ENCODE measurements at places on chromosomes 6 and 20.

GRCh38 chr6:137879299-137879698 is 12.2 kb downstream of the TNFAIP3 start:
- no peak for DNase-seq

GRCh38 chr6:73309535-73309784 is 44.6 kb downstream of the DPPA5 start:
- DNase-seq: no peak

GRCh38 chr20:51054233-51054632 is 31.3 kb upstream of the KCNG1 start:
- DNase-seq: no peak

DNA sequence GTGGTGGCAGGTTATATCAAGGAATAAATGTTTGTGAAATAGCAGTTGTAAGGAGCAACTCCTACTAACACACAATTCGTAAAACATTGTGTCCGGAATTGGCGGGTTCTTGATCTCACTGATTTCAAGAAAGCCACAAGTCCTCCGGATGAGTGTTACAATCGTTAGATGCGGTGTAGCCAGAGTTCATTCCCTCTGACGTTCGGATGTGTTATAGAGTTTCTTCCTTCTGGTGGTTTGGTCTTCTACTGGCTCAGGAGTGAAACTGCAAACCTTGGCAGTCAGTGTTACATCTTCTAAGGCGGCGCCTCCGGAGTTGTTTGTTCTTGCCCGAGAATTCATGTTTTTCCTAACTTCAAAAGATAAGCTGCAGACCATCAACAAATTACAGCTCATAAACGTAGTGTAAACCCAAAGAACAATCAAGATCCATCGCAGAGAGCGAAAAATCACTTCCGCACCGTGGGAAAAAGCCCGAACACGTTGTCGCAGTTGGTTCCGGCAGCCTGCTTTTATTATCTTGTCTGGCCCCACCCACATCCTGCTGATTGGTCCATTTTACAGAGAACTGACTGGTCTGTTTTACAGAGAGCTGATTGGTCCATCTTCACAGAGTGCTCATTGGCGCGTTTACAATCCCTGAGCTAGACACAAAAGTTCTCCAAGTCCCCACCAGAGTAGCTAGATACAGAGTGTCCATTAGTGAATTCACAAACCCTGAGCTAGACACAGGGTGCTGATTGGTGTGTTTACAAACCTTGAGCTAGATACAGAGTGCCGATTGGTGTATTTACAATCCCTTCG is 58.2 kb downstream of the TRIM27 start:
- peak; percentile 56 for DNase-seq

GRCh38 chr20:53959911-53960578 is 110.3 kb downstream of the BCAS1 start:
- no peak for DNase-seq

DNA sequence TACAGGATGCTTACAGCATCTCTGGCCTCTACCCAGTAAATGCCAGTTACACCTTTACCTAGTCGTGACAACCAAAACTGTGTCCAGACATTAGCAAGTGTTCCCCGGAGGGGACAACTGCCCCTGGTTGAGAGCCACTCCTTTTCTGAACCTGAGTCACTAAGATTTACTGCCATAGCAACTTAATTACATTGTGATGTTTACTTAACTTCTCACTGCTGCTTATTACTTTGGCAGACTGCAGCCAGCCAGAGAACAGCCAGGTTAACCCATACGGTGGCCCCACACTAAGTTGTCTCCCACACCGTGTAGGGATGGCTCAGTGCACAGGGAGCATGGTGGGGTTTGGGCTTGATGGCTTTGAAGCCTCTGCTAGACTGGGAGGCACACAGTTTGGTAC is 204.7 kb upstream of the SULF2 start:
- no peak for DNase-seq

DNA sequence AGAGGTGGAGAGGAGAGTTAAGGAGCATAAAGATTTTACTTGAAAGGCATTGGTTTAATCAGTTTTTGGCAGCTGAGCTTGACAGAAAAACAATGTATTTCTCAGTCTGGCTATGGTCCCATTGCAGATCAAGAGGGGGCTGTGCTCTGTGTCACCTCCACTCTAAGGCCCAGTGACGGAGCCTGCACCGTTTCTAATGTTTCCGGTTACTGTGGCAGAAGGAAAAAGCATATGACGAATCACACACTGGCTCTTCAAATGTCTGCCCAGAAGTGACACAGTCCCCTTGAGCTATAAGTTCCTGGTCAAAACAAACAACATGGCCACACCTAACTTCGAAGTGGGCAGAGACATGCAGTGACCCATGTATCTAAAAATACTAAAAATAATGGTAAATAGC is 372.0 kb downstream of the PLCB1 start:
- no peak for DNase-seq

DNA sequence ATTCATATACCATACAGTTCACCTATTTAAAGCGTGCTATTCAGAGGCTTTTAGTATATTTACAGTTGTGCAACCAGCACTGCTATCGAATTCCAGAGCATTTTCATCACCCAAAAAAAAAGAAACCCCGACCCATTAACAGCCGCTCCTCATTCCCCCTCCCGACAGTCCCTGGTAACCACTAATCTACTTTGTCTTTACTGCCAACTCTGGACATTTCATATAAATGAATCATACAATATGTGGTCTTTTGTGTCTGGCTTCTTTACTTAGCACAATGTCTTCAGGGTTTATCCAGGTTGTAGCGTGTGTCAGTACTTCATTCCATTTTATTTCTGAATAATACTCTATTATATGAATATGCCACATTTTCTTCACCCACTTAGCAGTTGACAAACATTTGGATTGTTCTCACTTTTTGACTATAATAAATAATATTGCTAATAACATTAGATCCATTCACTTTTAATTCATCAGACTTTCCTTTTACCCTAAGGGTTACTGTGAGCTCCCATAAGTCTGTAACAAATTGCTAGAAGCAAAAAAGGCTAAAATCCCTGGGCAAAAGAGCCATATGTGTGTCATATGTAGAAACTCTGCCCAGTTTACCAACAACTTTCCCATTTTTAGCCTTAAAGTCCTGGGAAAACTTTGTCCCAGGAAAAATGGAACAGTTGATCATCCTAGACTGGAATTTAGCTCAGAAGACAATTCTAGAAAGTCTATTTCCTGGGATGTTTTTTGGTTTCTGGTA is 23.2 kb upstream of the ROS1 start:
- no peak for DNase-seq

DNA sequence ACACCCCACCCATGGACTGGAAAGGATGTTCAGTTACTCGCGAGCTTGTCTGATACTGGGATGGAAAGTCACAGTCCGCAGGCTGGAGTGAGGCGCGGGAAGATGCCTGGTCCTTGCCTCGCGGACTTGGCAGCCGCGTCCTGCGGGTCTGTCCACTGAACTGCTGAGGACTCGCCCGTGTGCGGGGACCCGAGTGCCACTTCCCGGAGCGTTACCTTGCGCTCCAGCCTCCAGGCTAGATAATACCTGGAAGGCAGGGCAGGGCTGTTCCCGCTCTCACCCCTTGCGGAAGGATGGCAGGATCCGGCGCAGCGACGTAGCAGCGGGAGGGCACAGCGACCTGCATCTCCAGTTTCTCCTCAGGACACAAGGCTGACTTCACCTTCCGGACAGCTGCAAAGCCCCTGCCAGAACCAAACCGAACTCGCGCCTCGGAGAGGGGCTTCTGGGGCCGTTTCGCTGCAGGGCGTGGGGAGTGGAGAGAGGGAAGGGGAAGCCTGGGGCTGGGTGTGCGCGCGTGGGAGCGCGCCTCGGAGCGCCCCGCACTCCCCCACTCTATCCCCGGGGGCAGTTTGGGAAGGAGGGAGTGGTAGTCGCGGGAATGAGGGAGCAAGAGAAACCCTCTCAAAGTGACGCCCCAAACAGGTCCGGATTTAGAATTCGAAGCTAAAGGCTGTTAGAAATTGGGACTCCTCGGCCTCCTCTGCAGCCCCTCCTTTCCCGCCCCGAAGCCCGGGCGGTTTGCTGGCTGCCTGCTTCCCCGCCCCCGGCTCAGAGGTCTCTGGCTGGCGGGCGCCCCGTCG is at the start of gene KCNQ5:
Gene KCNQ5, plus strand, starts transcription at position 774 of the 803 bp plus-strand sequence.
- DNase-seq: no peak

DNA sequence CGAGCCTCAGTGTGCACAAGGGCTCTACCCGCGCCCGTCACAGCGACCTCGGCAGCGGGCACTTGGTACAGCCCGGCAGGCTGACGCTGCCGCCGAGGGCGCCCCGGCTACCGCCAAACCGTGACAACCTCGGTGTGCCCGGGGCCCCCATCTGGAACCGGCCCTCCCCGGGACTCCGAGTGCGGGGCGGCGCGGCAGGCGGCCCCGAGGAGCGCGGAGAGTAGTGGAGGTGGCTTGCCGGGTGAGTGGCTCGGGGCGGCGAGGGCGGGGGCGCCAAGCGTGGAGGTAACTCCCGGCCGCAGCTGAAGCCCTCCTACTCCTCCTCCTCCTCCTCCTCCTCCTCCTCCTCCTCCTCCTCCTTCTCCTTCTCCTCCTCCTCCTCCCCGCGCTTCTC is at the start of gene ISM1:
Gene ISM1, plus strand, starts transcription at position 371 of the 394 bp plus-strand sequence. CDS start 503 bp downstream, outside the sequence.
- DNase-seq: no peak

- no peak for DNase-seq
These were observed 9.7 kb upstream of the TNFRSF6B start for GRCh38 chr20:63686492-63687321.

DNA sequence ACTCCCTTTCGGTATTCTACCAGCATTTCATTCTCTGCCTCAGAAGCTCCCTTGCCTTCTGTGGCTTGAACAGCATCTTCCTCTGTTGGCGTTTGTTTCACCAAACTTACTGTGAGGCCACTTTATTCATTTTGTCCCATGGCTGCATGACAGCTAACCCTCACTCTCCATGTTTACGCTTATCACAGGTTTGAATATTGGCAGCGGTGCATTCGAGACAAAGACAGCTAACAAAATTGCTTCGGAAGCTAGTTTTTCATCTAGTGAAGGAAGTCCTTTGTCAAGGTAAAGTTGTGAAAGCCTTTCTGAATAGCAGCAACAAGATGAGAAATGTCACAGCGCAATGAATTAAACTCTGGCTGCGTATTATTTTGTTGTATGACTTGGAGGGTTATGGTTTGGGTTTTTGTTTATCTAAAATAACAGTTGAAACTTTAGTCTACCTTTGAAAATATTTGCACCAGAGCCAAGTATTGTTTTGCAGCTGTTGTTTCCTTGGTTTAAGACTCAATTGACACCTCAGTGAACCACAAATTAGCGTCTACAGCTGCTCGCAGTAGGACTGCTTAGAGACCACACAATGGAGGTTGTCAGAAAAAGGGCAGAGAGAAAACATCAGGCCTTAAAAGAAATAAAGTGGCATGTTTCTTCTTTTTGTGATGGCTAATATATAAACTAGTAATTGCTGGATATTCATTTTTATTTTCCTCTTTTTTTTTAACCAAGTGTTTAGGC is 70.4 kb upstream of the XRN2 start:
- DNase-seq: no peak

GRCh38 chr6:90053614-90054013 is 159.3 kb downstream of the GJA10 start:
- no peak for DNase-seq

GRCh38 chr6:31978831-31979230 is 3.0 kb upstream of the C4A start:
- no peak for DNase-seq

- peak; percentile 63 for DNase-seq
These were observed 37.4 kb downstream of the COX4I2 start for GRCh38 chr20:31674895-31675827.

GRCh38 chr6:19477563-19477962 is 359.6 kb upstream of the ID4 start:
- no peak for DNase-seq

DNA sequence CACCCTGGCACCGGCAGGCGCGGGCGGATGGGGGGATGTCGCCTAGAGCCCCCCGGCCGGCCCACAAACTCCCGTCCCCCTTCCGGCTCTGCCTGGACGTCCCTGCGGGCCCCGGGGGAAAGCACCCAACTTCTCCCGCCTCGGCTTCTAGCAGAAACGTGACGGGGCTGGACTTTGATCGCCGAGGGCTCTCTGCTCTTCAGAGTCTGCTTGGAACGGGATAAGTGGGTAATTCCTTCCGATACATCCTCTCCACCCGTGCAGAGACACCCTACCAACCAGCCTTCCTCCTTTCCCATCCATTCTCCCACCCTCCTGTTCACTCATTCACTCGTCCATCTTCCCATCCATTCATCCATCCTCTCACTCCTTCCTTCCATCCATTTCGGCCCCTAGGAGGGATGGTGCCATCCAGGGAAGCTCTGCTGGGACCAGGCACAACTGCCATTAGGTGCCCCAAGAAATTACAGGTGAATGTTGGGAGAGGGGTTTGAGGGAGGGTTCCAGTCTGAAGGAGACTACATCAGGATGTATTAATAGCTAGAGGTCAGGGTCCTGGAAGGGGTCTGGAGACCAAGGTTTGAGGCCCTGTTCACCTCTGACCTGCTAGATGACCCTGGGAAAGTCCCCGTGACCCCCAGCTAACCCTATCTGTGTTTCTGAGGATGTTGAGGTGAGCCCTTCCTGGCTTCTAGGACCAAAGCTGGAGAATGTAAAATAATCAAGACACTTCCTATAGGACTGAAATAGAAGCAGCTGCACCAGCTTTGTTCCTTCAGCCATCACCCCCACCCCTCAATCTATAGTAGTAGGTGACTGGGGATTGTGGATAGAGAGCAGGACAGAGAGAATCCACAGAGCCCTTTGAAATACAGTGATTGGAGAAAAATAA is 538 bp downstream of the TTLL9 start:
- no peak for DNase-seq

GRCh38 chr6:162217058-162217457 is 510.5 kb downstream of the PRKN start:
- no peak for DNase-seq

GRCh38 chr6:52499026-52499425 is 77.8 kb downstream of the TRAM2 start:
- no peak for DNase-seq

- no peak for DNase-seq
These were observed 511.5 kb upstream of the CITED2 start for GRCh38 chr6:139885909-139886308.

- DNase-seq: no peak
These were observed 28.4 kb downstream of the MAP3K5 start for GRCh38 chr6:136763716-136764516.

- DNase-seq: no peak
These were observed 54.9 kb upstream of the AIG1 start for GRCh38 chr6:143005816-143006215.

GRCh38 chr20:8862092-8862491 is 206.8 kb upstream of the PLCB4 start:
- DNase-seq: no peak

- no peak for DNase-seq
These were observed 393 bp upstream of the FABP7 start for GRCh38 chr6:122778985-122779661.

DNA sequence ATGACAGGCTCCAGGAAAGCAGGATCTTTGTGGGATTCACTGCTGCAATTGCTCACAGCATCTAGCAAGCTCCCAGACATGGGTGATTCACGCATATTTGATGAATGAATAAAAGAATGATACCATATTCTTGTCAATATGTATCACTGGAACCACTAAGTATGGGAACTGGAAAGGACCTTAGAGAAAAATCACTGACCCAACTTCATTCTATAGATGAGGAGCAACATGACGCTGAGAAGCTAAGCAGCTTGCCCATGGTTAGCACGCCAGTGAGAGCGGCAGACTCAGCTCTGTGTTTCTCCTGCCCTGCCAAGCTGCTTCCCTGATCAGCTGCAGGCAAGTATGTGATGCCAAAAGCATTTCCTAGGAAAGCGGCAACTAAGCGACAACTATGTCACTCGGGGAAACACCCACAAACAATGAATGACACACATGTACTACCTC is 66.8 kb downstream of the PPP1R3G start:
- DNase-seq: no peak
